Endothelial cell of coronary artery (primary cell): ENCODE measurements at places on chromosomes 6 and 20. TPM values are rescaled to one million over a fixed set of nuclear protein-coding genes. Genes with fewer than 3 reads are reported as not detected.

RTN4IP1 gene
- 4.6 and 6.0 TPM in 2 replicates for total RNA-seq

ULBP2 gene
- total RNA-seq = 6.9 and 14.0 TPM in 2 replicates

KIFC1 gene
- 8.0 and 25.3 TPM in 2 replicates for total RNA-seq

C20orf144 gene
- total RNA-seq = 0.09 TPM in 2 replicates

CCN6 gene
- total RNA-seq = not detected in 2 replicates

NTSR1 gene
- total RNA-seq = 0.19 and 0.27 TPM in 2 replicates

CST11 gene
- not detected in 2 replicates for total RNA-seq

PRDM13 gene
- total RNA-seq = not detected in 2 replicates

DPPA5 gene
- total RNA-seq = not detected in 2 replicates

GNAS-AS1 gene
- 0.27 and 0.85 TPM in 2 replicates for total RNA-seq

KDM1B gene
- 7.4 and 9.2 TPM in 2 replicates for total RNA-seq

TCF21 gene
- total RNA-seq = 0.19 TPM in 1 of 2 replicates, not detected in the other

TREM2 gene
- total RNA-seq = not detected in 2 replicates

PTGIS gene
- 1.5 and 23.2 TPM in 2 replicates for total RNA-seq

NRSN1 gene
- not detected in 2 replicates for total RNA-seq

SIRPD gene
- 0.09 TPM in 1 of 2 replicates, not detected in the other for total RNA-seq

SLC44A4 gene
- total RNA-seq = under 0.01 TPM in 1 of 2 replicates, not detected in the other

PNPLA1 gene
- total RNA-seq = not detected in 2 replicates

DSP gene
- under 0.01 and 10.5 TPM in 2 replicates for total RNA-seq

SLC35F1 gene
- not detected in 2 replicates for total RNA-seq

HLA-DPB1 gene
- total RNA-seq = 6.3 and 9.2 TPM in 2 replicates

PBOV1 gene
- not detected in 2 replicates for total RNA-seq

OR2H2 gene
- total RNA-seq = not detected in 2 replicates
